ENCODE measurements at places on chromosomes 7 and 10. TPM values are rescaled to one million over a fixed set of nuclear protein-coding genes. Genes with fewer than 3 reads are reported as not detected.

Gene AMPH
- 0.09 TPM for polyA plus RNA-seq

Gene PRLHR
- polyA plus RNA-seq = not detected

Gene ITPRID1
- polyA plus RNA-seq = not detected

Gene ANKRD61
- not detected for polyA plus RNA-seq

Gene RGS10
- polyA plus RNA-seq = 92.9 TPM

Gene MPP7
- polyA plus RNA-seq = 1.2 TPM

Gene GPR26
- not detected for polyA plus RNA-seq

Gene TFR2
- polyA plus RNA-seq = 1.8 TPM

Gene TMEM178B
- 0.37 TPM for polyA plus RNA-seq

Gene TMEM229A
- polyA plus RNA-seq = not detected

Gene WASHC2A
- 18.5 TPM for polyA plus RNA-seq

Gene CYREN
- 36.8 TPM for polyA plus RNA-seq

Gene ANKRD1
- polyA plus RNA-seq = 0.83 TPM

Gene SAMD8
- polyA plus RNA-seq = 5.2 TPM

Gene SUPV3L1
- polyA plus RNA-seq = 95.6 TPM

Gene VAX1
- polyA plus RNA-seq = not detected

Gene PTF1A
- polyA plus RNA-seq = not detected

Gene PPP1R17
- 0.35 TPM for polyA plus RNA-seq

Gene MYH16
- not detected for polyA plus RNA-seq

Gene RBP3
- polyA plus RNA-seq = not detected

Gene ACBD7
- 0.09 TPM for polyA plus RNA-seq

Gene HYCC1
- polyA plus RNA-seq = 4.0 TPM

Gene GDF10
- 0.02 TPM for polyA plus RNA-seq

Gene C10orf53
- polyA plus RNA-seq = not detected

All from spleen (tissue), 13 donors.